Stimulated activated CD4-positive, alpha-beta T cell treated with anti-CD3 and anti-CD28 coated beads, Interleukin-12 subunit alpha, Interleukin-12 subunit beta, amount 100 ng/mL, for 4 hours (primary cell): ENCODE measurements at places on chromosomes 12 and 14.

- DNase-seq = no peak
These were observed 88.3 kb downstream of the NCOR2 start for GRCh38 chr12:124478985-124479645.

DNA sequence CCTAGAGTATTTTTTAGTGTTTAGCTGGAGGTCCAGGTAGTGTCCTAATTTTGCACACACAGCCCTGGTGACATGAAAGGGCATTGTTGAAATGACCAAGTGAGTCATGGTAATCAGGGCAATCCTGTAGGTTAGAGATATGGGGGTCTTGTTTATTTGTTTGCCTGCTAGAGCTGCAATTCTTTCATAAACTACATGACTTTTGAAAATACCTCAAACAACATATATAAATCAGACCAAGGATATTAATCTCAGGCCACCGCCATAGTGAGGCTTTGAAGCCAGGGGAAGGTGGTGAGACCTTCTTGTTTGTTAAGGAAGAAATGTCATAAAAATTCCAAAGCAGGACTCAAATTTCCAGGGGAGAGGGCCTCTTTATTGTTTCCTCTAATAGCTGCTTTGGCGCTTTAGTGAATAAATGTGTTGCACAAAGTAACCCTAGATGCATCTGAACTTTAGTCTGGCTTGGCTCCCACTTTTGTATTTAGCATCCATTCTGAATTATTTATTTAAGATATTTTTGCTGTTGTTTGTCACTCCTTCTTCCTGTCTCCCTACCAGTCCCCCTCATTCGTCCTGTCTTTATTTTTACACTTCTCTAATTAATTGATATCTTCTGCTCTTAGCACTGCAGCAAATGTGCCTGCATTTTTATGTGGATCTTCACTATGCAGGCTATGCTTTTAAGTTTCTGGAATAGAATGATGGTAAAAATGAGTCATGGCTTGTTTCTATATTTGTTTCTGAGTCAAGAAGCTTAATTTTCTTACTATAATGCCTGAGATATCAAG lies 430.3 kb downstream of the RAD51B start:
- DNase-seq = no peak

DNA sequence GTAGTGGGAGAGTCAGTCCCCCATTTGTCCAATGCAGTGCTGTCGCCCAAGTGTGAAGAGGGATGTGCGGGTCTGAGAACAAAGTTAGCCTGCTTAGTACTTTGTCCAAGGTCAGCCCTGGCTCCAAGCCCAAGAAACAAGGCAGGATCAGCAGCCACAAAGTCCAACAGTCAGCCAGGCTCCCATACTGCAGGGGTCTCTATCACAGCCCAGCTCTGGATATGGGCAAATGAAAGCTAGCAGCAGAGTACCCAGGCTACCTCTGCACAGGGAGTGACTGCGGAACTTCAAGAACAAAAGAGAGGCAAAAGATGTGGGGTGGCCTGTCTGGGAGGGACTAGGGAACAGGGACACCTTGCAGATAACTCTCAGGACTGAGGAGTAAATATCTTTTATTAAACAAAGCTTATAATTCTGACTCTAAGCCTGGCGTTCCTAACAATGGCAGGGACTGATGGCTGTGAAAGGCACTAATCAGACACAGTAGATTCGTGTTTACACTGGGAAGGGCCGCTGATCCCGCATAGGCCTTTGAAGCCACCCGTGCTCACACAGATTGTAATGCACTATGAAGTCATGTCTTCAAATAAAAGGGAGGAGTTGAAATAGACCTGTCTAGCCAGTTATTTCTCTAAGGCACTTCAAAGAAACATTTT lies 91.0 kb upstream of the EEA1 start:
- DNase-seq = no peak

DNA sequence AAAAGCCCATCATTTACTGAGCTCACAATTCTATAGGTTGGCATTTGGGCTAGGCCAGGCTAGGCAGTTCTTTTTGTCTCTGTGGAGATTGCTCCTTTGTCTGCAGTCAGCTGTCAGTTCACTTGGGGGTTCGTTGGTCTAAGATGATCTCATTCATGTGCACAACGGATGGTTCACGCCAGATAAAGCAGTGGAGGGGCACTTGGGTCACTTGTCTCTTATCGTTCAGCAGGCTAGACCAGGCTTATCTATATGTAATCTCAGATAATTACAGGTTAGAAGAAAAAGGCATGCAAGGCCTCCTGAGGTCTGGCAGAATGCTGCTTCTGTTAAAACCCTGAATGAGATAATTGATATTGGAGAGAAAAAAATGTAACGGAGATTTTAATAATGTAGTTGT lies 119.0 kb upstream of the ATP2B1 start:
- DNase-seq = no peak

- no peak for DNase-seq
These were observed 290.2 kb downstream of the PRKD1 start for GRCh38 chr14:29637411-29637810.

- no peak for DNase-seq
These were observed 8.5 kb upstream of the LTBP2 start for GRCh38 chr14:74620497-74620921.

GRCh38 chr14:104319491-104320241 lies 181.3 kb downstream of the KIF26A start:
- no peak for DNase-seq
